ENCODE measurements at places on chromosomes 6 and 20. TPM values are rescaled to one million over a fixed set of nuclear protein-coding genes. Genes with fewer than 3 reads are reported as not detected.

GRCh38 chr6:35442693-35443092 is 9.4 kb upstream of the FANCE start:
- DNase-seq = no peak

DNA sequence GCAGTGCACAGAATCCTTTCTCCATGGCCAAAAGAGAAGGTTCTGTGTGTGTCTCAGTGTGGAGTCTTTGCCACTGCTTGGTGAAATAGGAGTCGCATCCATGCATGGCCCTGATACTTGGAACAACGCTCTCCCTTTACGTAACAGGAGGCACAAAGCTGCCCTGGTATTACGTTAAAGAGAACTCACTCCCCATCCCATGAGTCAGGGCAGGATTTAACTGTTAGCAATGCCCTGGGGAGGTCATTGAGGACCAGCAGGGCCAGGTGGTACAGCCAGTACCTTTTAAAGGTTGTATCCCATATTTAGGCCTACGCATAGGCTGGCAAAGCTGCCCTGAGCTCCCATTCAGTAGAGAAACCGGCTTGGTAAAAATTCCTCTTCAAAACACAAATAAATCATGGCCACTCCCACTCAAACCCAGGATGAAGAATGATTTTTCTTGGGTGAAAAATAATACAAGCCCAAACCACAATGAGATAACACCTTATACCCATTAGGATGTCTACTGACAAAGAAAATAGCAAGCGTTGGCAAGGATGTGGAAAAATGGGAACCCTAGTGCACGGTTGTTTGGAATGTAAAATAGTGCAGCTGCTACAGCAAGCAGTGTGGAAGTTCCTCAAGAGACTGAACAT is 37.1 kb downstream of the MYLK4 start:
- no peak for DNase-seq

DNA sequence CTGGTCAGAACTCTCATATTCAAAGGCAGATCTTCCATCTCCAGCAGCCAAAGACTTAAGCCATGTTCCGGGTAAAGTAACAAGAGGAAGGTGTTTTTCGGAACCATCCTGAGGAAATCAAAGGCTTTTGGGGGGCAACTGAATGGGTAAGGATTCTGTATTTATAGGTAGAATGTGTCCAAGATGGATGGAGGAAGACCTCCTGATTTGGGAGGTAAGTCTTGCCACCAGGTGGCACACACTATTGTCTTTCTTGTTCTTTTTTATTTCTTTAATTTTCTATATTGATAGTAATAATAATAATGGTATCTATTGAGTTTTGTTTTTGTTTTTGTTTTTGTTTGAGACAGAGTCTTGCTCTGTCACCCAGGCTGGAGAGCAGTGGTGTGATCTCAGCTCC is 53.0 kb upstream of the UBR2 start:
- no peak for DNase-seq

The MLIP gene
- polyA plus RNA-seq = 0.75 TPM

The DAAM2 gene
- 0.89 TPM for polyA plus RNA-seq

DNA sequence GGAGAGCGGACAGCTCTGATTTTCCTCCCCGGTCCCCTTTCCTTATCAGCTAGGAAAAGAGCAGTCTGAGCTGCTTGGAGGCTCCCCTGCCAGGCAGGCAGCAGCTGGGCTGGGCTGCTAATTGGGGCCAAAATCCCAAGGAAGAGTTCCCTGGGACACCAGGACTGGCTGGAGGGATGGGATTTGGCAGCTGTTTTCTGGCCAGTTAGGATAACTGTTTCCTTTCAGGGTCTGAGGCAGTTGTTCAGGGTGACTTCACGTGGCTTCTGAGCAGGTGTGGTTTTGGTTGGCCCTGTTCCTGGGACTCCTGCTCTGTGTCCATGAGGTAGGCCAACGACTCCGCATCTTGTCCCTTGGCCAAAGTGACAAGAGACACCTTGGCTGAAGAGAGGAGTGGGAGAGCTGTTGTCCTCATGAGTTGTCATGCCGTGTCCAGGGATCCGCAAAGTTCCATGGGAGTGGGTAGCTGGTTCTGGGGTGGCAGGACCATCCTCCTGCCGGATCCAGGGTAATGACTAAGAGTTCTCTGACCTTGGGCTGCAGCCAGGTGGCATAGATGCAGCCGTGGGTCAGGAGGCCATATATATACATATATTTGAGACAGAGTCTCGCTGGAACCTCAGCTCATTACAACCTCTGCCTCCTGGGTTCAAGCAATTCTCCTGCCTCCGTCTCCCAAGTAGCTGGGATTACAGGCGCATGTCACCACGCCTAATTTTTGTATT is 21.2 kb downstream of the MRPS18A start:
- DNase-seq = no peak
